DND-41 (cell line): ENCODE measurements at places on chromosomes 7 and 10.

- no peak for DNase-seq
Observed at GRCh38 chr7:65892835-65893234, 20.0 kb downstream of the VKORC1L1 start.

GRCh38 chr10:22319547-22319979 lies 1.3 kb upstream of the BMI1 start:
- DNase-seq: no peak

- DNase-seq: no peak
Observed at GRCh38 chr10:131435760-131436457, 124.4 kb upstream of the TCERG1L start.

DNA sequence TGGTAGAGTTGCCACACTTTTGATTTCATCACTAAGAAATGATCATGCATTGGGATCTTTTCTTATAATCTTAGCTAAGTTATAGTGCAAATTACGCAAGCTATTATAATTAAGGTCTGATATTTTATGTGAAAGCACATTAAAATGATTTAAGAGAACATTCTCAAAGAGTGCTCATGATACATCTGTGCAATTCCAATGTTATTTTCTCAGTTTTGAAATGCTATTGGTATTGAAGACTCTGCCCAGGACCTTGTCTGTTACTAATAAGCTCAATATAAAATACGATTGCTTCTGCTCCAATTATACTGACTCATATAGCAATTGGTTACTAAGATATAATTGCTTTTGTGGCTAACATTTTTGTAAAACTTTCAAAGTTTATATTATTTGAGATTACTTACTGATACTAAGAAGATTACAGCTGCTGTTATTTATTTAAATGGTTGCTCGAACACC lies 180.9 kb downstream of the ADAM12 start:
- DNase-seq: no peak

DNA sequence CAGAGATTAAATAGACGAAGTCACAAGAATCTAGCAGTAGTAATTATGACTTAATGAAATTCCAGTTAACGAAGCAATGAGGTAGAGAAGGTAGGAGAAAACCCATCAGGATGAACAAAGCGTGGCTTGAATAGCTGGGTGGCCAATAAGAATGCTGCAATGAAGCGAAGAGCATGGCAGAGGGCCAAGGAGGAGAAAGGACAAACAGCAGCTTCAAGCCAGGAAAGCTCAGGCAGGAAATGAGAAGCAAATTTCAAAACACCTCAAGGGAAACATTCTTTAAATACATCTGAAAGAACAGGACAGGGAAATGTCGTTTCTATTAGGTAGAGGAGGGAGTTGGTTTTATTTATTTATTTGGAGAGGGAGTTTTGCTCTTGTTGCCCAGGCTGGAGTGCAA lies 122.5 kb downstream of the KIAA1217 start:
- no peak for DNase-seq

- DNase-seq: peak; percentile 41
Observed at GRCh38 chr10:79445977-79446757, 743 bp upstream of the ZCCHC24 start.

- no peak for DNase-seq
Observed at GRCh38 chr7:101974393-101974792, 157.0 kb downstream of the CUX1 start.

DNA sequence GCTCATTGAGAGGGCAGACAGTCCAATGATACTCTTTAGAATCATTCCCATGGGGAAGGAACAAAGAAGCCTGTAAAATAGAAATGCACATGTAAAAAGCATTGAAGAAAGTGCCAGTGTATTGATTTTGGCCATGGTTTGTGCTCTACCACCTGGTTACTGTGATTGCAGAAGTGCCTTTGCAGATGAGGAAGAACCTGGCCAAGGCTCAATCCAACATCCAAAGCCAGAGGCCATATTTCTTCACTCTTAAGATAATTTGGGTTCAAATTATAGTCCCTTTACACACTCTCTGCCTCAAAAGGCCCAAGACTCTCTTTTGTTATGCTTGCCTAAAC lies 122.1 kb downstream of the EGFR start:
- no peak for DNase-seq

DNA sequence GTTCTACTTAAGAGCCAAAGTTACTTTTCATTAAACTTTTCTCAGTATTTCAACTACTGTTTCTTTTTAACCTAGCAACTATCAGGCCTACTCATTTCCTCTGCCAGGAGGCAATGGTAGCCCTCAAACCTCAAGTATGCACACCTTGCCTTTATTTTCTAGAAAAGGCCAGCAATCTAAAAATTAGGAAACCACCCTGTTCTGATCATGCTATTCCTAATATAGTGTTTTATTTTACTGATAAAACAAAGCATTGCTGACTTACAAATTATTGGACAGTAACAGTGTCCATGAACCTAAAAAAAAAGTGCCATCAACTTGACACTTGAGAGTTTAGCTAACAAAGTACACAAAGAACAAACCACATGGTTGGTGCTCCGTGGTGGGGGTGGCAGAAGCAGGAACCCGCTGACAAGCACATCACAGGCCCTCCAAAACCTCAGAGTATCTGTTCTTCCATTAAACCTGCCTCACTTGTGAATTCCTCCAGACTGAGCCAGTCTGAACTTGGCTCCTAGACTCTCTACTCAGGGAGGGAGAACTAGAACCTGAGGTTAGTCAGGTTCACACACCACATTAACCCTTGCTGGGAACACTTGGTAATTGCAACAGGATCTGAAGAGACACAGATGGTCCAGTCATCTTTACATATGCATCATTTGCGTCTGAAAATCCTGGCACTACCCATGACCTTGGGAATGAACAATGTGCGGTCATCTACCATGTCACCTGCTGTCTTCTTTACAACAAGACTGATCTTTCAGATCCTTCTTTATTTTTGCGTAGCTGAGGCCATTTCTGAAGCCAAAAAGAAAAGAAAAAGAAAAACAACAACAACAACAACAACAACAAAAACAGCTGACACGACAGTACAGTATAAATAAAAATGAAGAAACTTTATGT lies 31.9 kb downstream of the PIP4K2A start:
- peak; percentile 83 for DNase-seq

DNA sequence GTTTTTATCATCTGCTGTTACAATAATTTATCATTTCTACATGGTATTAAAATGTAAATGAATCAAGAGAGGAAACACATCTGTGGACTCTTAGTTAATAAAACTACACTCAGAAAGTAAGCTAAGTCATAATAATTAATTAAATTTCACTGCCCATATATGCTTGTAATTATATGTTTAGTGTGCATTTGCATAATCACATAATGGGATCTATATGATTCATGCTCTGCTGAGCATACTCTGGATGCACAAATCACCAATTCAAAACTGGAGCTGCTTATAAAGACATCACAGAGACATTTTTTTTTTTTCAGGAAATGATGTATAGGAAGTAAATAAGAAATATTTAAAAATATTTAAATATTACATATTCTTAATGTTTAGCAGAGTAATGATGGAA lies 151.6 kb upstream of the STEAP4 start:
- DNase-seq: no peak

DNA sequence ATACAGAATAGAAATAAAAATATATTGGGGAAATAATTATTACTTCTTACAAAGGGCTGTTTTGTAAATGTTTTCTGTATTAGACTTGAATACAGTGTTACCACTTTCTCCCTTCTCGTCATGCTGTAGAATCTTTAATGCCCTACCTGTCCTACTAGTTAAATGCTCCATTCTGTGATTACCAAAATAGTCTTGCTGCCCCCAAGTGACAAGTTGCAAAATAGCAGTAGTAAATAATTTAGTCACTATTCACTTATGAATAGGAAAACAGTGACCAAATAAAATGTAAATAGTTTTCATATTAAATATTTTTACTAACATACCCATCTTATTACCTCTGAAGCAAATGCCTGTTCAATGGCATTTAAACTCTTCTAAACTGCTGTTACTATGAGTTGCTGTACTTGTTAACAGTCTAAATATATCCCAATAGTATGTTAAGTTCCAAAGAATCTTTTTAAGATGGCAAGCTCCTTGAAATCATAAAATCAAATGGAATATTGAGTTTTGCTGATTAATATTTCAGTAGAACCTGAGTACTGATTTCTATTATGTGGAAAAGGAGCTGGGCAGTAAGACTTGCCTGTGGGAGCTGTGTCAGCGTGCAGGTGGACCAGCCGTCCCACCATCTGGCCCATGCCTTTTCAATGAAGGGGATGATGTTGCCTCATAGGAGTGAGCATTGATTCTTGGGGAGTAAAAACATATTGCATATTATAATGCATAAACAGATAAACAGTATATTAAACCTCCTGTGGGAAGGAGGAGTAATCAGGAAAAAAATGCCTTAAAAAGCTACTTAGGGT lies 18.1 kb upstream of the OIT3 start:
- no peak for DNase-seq

DNA sequence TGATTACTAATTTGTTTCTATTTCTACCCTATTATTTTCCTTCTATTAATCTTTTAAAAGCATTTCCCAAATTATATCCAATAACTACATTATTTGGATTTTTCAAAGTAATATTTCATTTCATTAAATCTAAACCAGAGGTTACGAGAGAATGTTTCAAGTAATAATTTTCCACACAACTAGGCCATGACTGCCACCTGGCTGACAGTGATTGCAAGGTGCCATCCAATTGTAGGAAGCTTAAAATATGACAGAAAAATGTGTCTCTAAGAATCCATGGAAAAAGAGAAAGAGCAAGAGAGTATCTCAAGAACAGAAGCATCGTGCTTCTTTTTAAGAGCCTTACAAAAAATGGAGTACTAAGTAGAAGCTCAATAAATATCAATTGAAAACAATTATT lies 48.7 kb downstream of the TPK1 start:
- no peak for DNase-seq

DNA sequence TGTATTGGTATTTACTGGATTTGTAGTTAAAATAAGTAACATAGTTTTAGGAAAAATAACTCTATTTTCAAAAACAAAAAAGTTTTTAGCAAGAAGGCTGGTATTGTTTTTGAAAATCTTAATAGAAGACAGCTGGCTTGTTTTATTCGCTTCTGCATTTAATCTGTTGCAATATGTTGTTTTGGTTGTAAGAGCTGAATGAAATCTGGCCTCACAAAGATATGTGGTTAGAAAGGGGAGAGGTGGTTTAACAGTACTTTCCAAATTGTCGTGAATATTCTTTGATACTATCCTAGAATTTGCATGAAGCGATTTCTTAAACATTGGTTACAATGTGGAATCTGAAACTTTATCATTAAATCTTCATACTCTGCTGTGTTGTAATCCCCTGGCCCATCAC lies 355.9 kb upstream of the FZD8 start:
- no peak for DNase-seq

DNA sequence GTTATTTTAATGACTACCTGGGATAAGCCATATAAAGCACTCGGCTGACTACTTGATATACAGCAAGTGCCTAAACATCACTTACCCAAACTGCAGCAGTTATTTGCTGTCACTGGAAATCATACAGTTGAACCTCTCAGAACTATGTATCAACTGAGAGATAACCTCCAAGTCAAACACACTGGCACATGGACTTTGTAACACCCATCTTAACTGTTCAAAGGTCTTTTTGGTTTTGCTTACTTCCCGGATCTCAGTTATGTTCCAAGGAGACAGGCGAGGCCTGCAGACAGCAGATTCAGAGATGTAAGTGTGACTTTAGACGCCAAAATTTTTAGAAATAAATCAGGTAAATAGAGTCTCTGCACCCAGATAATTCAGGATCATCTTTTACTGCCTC lies 34.6 kb upstream of the DAGLB start:
- DNase-seq: no peak

- no peak for DNase-seq
Observed at GRCh38 chr10:96675846-96676245, 44.5 kb downstream of the PIK3AP1 start.

- DNase-seq: no peak
Observed at GRCh38 chr10:14654821-14655382, 119.8 kb downstream of the FAM107B start.

GRCh38 chr7:133822868-133823552 lies 304.1 kb upstream of the LRGUK start:
- no peak for DNase-seq

DNA sequence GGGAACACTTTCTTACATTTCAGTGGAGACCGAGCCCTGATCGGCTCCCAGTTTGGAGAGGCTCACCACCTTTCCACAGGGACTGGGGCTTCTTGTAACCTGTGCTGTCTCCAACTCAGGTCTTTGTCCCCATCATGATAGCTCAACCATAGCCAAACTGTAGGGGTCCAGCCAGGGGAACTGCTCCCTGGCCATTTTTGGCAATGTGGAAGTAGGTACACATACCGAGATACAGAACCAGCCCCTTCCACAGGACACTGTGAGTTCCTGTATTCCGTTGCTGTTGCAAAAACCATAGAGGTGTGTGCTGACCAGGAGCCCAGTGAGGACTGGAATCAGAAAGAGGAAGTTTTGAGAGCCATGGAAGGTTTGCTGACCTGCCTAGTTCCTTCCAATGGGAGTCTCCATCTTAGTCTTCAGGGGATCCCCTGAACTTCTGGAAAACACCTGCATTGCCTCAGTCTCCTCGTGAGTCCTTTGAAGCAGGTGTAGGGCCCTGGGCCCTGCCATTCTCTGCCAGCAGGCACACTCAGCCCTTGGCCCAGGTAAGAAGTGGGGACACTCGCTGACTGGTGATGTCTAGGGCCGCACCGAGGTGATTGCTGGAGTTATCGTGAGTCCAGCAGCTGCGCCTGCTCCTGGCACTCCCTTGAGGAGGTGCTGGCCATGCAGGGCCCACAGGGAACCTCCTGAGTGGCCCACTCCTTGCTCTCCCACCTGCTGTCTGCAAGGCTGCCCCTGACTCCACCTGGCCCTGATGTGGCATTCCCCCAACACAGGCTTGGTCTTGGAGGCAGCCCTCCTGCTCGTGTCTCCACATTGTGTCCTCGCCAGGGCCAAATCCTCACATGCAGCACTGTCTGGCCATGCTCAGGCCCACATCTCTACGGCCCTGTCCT lies 11.2 kb downstream of the WDFY4 start:
- no peak for DNase-seq

DNA sequence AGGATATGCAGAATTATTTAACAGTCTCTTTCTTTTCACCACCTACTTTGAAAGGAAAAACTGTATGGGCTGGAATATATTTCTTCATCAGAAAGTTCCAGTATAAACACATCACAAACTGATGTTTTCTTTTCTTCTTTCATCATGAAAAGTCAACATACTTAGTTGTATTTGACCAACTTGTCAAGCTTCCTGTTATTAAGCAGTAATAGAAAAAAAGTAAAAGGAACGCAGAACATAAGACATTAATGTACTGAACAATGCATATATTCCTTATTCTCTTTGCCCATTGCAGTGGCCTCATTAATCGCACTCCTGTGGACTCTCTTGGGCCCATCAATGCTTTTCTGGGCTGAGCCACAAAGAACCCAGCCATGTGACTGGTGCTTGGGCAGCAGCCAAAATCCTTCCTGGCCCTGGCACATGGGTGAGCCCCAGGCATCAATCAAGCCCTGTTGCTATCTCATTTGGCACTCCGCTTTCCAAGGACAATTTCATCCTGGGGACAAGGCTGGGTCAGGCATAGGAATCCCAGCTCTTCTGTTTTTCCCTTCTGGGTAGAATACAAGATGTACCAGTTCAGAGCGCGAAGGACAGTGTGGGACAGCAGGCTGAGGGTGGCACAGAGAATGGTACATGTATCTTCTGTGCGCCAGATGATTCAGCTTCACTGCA lies 42.3 kb downstream of the RHOBTB1 start:
- no peak for DNase-seq
